Activated naive CD4-positive, alpha-beta T cell treated with anti-CD3 and anti-CD28 coated beads, Interleukin-2, amount 50 U/mL, for 16 hours (primary cell): ENCODE measurements at places on chromosomes 1 and 21.
A peak's percentile ranks its signal among the peaks of the same experiment; 100 is the strongest.

- DNase-seq: no peak
Measured at GRCh38 chr1:233295975-233296322, 424 bp upstream of the PCNX2 start.

DNA sequence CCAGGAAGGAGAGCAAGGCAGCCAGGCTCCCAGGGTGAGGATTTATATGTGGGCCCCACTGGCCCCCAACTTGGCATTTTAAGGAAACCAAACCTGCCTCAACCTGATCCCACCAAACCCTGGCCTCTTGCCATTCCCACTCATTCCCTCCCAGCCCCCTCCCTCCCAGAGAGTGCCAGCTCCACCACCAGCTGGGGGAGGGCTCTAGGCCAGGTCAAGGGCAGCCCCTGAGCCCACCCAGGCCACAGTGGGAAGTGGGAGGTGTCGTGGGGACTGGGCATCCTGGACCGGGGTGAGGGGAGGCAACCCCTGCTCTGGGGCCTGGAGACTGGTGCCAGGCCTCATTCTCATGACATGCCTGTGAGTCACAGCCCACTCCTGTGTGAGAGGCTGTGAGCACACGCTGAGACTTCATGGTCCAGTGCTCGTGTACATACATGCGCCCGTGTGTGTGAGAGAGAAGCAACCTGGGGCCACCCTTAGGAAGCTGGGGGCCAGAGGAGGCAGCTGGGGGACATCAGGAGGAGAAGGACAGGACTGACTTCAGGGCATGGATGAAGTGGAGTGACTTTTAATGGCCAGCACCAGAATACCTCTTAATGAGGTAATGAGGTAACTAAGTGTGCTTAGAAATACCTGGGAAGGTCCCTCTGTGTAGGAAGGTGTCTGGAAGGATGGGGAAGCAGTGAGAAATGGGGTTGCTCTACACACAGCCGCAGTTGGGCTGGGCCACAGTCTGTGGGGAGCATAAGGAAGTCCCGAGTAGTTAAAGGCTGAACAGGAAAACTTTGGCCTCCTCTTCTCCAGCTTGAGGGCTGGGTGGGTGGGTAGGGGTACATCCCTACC is at the start of gene S100A2:
TSS of gene S100A2 (minus strand) at position 316 of the 846 bp plus-strand sequence. CDS start 1,967 bp downstream, outside the sequence.
- DNase-seq: peak; percentile 57

- DNase-seq: no peak
Measured at GRCh38 chr1:11441211-11441952, 37.6 kb upstream of the DISP3 start.

- no peak for DNase-seq
Measured at GRCh38 chr1:147099192-147099591, 73.1 kb downstream of the PRKAB2 start.

DNA sequence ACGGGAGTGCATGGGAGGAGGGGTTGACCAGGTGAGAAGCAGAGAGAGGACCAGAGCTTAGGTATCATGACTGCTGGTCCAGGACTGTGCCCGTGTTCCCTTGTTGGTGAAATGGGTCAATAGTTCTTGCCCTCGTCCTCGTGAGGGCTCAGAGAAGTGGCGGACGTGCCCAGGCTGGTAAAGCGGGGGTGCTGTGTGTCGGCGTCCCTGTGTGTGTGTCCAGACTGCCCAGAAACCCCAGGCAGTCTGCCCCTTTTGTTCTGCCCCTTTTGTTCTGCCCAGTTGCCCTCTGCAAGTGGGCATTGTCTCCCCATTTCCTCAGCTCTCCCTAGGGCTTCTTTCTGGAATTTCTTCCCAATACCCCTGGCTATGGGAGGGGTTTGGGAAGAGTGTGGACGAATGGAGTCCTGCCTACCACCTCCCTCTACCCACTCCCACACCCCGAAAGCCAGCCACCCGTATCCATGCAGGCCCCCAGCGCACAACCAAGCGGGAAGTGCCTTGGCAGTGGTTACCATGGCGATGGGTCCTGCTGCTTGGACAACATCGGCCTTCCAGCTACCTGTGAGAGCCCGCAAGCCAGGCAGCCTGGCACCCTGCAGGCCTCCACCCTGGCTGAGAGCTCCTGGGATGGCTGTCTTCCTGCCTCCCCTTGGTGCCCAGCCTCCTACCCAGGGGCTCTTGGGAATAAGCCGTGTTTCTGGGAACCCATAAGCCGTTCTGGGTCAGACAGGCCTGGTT is 34.7 kb downstream of the ACOT11 start:
- no peak for DNase-seq

GRCh38 chr1:175269151-175269550 is 76.6 kb upstream of the KIAA0040 start:
- no peak for DNase-seq

GRCh38 chr1:223153177-223154119 is 10.4 kb upstream of the TLR5 start:
- no peak for DNase-seq

GRCh38 chr1:119713749-119714456 is 2.2 kb downstream of the PHGDH start:
- no peak for DNase-seq

GRCh38 chr1:30845904-30846290 is 62.7 kb downstream of the SDC3 start:
- no peak for DNase-seq

- no peak for DNase-seq
Measured at GRCh38 chr1:27872802-27873551, 633 bp downstream of the THEMIS2 start.

DNA sequence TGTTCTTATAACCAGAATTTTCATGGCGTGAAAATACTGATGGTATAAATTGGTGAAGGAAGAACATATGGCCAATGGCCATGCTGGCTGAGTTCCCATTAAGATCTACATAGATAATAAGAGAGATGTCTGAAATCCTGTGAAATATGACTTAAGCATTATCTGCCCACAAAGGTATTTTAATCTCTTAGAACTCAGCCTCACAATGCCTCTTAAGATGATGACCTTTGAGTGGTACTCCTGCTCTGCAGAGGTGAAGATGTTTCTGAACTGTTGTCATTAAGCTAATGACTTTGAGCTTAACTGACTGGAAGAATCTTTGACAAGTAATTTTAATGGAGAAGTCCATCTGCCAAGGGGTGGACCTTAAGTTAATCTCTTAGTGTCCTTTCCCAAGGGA is 148.7 kb downstream of the ZNF326 start:
- no peak for DNase-seq

DNA sequence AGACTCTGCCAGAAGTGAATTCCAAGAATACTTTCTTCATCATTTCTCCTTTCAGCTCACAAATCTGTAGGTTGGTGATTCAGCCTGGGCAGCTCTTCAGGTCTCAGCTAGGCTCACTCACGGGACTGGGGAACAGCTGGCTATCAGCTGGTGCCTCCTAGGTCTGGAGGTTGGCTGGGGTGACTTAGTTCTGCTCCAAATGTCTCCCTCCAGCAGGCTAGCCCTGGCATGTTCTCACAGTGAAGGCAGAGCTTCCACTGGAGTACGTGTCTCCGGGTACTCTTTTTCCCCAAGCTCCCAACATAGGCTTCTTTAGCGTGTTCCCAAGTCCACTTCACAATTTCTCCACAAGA is 12.5 kb upstream of the VAMP4 start:
- DNase-seq: no peak

DNA sequence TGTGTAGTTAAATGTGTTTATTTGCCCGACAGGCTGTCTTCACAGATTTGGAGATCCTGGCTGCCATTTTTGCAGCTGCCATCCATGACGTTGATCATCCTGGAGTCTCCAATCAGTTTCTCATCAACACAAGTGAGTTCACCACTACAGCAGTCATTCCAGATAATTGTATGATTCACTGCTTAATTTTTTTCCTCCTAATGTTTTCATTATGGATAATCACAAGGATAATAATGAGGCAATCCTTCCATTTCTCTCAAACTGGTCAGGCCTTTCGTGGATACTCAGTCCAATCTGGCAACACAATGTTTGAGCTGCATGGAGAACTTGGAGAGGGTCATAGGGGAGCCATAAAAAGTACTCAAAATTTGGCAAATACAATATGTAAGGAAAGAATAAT is 168.3 kb upstream of the SGIP1 start:
- DNase-seq: no peak

GRCh38 chr1:27548136-27548853 is 55.6 kb downstream of the AHDC1 start:
- no peak for DNase-seq

DNA sequence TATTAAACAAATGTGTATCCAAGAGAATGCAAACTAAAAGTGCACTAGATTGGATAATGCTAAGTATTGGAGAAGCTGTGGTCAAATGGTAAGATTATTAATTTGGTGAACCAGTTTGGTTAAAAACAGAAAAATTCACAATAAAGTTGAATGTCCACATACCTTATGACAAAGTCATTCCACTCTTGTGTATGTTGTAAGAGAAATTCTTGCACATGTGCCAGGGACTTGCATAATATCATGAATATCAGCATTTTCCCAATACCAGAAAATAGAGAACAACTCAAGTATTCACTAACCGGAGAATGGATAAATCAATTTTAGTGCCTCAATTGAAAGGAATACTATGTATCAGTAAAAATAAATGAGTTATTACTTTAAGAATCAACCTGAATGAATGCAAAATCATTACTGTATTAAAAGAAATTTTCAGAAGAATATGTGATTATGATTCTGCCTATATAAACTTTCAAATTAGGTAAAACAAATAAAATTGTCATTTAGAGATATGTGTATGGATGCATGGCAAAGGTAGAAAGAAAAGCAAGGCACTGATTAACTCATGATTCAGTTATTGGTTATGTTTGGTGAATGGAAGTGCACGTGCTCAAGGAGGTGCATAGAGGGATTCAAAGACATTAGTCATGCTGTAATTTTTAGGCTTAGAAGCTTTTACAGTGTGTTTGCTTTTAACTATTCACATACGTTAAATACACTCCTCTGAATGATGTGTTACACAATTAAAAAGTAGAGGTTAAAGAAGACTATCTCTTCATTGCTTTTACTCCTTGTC is 217.4 kb upstream of the KCNK2 start:
- no peak for DNase-seq

GRCh38 chr1:78079580-78079979 is 33.8 kb downstream of the GIPC2 start:
- DNase-seq: no peak

- no peak for DNase-seq
Measured at GRCh38 chr1:226938903-226939437, 1.1 kb upstream of the COQ8A start.

DNA sequence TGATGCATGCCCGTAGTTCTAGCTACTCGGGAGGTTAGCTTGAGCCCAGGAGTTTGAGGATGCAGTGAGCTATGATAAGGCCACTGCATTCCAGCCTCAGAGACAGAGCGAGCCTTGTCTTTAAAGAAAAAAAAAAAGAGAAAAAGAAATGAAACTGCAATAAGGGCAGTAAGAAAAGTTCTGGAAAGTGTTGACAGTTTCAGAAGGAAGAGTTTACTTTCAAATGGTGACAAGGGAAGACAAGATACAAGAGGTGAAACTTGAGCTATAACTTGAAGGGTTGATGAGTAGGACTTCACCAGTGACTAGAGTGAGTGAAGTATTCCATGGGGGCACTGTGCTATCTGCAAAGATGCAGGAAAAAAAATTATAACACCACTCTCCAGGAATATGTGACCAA is 125.0 kb downstream of the AKT3 start:
- DNase-seq: no peak

- no peak for DNase-seq
Measured at GRCh38 chr1:10794724-10795275, 1.6 kb downstream of the CASZ1 start.

DNA sequence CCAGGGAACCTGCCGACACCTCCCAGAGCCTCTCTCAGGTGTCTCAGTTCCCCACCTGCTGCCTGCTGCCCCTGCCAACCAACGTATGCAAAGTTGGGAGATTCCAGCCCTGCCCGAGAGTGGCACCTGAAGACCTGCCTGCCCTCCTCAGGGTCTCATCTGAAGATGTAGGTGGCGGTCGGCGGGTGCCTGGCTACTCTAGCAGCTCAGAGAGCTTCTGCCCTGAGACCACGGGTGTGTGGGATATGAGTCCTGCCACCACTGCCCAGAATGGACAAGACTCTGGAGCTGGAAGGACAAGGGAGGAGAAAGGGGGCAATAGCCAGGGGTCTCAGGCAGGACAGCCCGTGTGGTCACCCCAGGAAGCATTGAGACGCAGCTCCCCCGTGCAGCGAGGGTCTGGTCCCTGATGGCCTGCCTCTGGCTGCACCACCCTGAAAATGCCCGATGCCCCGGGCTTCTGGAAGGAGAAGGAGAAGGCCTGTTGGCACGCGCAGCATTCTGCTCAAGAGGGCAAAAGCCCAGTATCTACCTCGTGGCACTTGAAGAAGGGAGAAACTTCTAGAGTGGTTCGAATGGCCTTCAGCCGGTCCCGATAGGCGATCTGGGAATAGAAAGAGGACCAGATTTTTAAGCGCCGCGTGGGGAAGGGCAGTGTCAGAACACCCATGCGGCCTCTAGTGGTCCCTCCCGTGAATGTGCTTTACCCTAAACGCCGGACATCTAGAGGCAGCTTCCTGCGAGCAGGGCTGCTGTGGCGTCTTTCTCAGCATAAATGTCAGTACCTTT is 88.8 kb downstream of the STUM start:
- no peak for DNase-seq

GRCh38 chr1:236907205-236907604 is 97.0 kb downstream of the MT1HL1 start:
- DNase-seq: no peak

- no peak for DNase-seq
Measured at GRCh38 chr1:204136814-204137213, 15.0 kb downstream of the ETNK2 start.

- DNase-seq: no peak
Measured at GRCh38 chr1:227758366-227758765, 23.1 kb downstream of the SNAP47 start.

- peak; percentile 72 for DNase-seq
Measured at GRCh38 chr1:9724706-9725476, 73.4 kb downstream of the PIK3CD start.

DNA sequence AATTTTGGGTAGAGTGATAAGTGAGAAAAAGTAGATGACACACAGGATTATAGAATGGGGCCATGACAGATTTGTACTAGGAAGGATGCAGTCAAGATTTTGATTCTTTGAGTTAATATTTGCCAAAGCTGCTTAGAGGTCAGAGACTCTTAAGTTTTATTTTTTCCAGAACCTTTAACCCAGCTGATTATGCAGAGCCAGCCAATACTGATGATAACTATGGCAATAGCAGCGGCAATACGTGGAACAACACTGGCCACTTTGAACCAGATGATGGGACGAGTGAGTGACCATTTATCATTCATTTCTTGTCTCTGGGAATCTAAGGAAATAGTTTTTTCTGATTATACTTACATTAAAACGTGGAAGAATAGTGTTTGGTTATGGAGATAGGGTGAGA is 16.1 kb downstream of the UBAP2L start:
- DNase-seq: no peak

GRCh38 chr21:34152500-34152899 is 79.1 kb downstream of the MRPS6 start:
- DNase-seq: no peak

GRCh38 chr1:165371588-165372225 is 15.2 kb upstream of the LMX1A start:
- DNase-seq: no peak

DNA sequence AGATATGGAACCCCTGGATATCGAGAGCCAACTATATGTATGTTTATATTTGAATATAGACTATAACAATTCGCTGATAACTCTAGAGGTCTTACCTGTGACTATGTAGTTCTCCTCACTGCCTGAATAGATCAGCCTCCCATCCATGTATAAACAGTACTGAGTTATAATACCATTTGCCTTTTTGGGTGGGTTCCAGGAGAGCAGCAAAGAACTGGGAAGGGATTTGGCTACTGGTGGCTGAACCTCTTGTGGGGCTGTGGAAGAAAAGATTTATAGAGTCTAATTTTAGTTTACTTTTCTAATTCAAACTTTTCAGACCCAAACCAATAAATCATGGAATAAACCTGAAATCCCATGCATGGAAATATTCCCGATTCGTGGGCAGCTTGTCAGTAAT is 376.9 kb downstream of the USH2A start:
- no peak for DNase-seq

GRCh38 chr1:67889953-67890567 is 56.8 kb upstream of the GNG12 start:
- DNase-seq: no peak
